Fibroblast of lung (primary cell): ENCODE measurements at places on chromosomes 13 and 19.

DNA sequence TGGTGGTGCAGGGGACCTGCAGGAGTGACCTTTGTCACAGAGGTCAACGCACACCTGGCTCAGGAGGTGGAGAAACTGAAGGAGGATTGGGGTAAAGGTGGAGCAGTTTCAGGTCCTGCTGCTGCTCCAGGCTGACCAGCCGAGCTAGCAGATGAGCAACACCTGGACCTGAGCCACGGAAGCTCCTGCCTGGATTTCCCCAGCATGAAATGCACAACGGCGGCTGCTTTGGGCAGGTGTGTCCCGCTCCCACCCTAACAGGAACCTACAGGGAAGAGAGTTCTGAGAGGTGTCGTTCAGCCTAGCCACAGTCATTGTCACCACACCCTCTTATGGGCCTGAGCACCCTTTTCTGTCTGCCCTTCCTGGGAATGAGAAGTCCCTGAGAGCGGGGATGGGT is 15.7 kb upstream of the CD177 start:
- DNase-seq: no peak

DNA sequence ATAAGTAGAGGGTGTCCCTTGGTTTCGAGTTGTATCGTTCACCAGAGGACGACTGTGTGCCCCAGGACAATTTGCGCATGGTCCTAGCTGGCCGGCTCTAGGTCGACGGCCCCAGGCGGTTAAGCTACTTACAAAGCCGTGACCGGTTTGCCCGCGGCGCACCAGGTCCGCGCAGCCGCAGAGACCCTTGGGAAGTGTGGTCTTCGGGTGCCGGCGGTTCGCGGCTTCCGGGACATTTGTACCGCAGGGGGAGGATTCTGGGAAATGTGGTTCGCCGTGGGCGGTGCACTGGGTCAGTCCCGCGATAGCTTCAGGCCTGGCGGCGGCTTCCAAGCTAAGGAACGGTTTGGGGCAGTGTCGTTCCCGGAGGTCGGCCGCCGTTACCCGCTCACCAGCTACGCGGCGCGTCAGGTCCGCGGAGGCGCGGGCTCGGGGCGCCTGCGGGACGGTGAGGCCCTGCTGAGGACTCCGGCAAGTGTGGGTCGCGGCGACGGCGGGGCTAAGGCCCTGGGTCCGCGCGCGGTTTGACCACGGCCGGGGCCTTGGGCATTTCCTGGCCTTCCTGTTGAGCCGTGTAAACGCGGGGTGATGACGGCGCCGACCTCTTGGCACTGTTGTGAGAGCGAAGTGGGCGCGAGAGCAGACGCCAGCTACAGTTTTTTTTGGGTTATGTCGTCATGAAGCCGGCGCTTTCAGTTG is at the start of gene ZNF302:
ZNF302 (plus strand) TSS at position 293 of the 699 bp plus-strand sequence. CDS start 1,127 bp downstream, outside the sequence.
- DNase-seq: peak; percentile 97

GRCh38 chr13:100549316-100549715 is 39.3 kb downstream of the GGACT start:
- DNase-seq: no peak

GRCh38 chr13:50078895-50079654 is 63.8 kb downstream of the KCNRG start:
- no peak for DNase-seq

DNA sequence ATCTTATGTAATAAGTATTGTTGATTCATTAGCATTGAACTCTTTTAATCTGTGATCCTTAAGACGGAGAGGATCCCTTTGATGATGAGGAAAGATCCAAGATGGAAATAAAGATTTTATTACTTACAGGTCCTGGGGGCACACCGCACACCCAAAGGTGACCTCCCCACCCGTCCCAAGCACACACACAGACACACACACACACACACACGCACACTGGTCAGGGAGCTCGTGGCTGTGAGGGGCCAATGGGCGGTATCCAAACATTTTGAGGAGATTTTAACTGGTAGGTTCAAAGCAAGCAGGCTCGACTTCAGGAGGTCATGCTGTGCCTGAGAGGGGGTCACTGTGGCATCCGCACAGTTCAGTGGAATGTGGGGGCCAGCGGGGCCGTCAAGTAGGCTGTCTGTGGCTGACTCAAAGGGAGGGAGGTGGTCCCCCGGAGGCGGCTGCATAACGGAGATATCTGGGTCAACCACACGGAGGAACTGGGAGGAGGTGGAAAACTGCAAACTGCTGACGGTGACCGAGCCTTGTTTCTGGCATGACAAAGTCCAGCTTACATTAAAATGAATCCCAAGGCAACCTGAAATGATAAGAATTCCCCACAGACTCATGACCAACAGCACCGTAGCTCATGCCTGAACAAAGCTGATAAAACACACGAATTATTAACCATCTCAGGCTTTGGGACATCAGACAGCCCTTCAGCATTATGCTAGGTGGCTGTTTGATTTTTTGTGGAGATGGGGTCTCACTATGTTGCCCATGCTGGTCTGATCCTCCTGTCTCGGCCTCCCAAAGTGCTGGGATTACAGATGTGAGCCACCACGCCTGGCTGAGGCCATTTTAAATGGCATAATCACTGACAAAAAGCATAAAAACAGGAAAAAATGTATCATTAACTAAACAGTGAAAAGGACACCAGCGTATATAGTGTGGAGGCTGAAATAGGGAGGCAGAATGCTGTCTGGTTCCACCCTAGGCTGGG is 20.9 kb upstream of the SIGLEC11 start:
- DNase-seq: no peak

- no peak for DNase-seq
These were observed 426.1 kb upstream of the KLF12 start for GRCh38 chr13:74560325-74560724.

DNA sequence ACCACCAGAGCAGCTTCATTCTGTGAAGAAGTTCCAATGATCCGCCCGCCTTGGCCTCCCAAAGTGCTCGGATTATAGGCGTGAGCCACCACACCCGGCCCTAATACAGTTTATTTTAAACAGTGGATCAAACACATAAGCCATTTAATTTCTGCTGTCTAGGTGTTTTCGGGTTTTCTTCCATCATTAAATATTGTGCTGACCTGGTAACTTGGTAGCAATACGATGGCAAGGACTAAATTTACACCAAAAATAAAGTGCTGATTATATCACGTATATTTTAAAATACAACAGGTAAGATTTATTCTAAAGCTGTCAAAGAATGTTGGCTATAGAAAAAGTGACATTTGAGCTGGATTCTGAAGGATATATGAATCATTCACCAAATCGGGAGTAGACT is 1.3 kb downstream of the MED4 start:
- no peak for DNase-seq
